Cerebellar cortex (tissue), 1 donor: ENCODE measurements at places on chromosomes 4 and X.

GRCh38 chrX:153968255-153968654 is 3.4 kb downstream of the HCFC1 start:
- DNase-seq = no peak

DNA sequence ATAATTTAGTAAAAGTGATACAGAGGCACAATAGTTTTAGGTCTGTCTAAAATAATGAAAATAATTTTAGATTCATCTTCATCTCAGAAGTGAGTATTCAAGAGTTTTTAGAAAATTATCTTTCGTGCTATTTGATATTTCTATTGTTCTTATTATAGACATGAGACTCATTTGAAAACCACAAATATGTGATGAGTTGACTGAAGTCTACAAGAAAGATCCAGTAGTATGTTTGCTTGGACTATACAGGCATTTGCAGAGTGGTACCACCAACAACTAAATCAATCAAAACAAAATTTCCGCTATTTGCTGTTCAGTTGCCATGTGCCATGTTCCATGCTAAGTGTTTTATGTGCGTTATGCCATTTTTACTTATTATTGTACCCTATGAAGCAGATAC is 1318.5 kb downstream of the STIM2 start:
- DNase-seq = no peak

- DNase-seq = no peak
Observed at GRCh38 chrX:9700555-9700954, 65.1 kb downstream of the GPR143 start.

DNA sequence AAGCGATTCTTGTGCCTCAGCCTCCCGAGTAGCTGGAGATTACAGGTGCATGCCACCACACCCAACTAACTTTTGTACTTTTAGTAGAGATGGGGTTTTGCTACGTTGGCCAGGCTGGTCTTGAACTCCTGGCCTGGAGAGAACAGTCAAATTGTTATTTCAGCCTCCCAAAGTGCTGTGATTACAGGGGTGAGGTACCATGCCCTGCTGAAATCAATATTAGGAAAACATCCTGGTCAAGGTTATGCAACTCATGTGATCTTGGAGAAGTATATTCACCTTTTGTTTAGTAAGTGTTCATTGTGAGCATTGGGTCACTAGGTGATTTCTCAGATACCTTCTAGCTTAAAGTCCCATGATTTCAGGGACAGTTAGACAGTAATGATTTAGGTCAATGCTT is 167.8 kb downstream of the AASDH start:
- DNase-seq = no peak

DNA sequence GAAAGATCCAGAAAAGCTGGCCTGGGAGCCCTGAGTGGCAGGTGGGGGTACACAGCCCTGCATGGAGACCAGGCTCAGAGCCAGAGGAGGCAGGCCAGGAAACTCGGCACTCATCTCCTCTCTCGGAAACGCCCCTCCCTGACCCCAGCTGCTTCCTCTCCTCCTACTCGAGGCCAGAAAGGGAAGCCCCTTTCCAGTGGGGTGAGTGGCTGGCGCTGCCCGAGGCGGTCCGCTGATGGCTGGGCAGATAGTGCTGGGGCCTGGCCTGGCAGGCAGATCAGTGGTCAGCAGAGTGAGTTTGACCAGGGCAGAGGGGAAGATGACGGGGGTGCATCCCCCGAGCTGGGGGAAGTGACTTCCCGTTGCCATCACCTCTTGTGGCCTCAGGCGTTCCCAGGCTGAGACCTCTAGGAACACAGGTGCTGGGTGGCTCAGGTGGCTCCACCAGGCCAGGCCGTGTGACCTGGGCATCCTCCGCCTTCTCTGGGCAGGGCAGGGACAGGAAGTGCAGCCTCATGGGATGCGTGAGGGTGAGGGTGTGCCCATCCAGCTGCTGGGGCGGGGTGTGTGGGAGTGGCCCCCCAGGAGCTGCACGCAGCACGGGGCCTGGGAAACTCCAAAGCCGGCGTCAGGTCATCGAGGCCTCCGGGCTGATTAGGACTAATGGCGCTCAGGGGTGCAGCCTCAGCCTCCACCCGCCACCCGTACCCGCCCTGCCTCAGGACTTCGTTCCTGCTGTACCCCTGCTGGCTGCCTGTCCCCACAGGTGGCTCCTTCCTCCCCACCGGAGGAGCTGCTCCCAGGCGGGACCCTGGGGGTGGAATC is 5.7 kb downstream of the SH3BP2 start:
- DNase-seq = no peak

- DNase-seq = no peak
Observed at GRCh38 chr4:99687120-99687519, 29.5 kb upstream of the C4orf54 start.

GRCh38 chr4:85919200-85919887 is 440.5 kb downstream of the MAPK10 start:
- no peak for DNase-seq

GRCh38 chrX:40938423-40938822 is 146.8 kb upstream of the USP9X start:
- no peak for DNase-seq

DNA sequence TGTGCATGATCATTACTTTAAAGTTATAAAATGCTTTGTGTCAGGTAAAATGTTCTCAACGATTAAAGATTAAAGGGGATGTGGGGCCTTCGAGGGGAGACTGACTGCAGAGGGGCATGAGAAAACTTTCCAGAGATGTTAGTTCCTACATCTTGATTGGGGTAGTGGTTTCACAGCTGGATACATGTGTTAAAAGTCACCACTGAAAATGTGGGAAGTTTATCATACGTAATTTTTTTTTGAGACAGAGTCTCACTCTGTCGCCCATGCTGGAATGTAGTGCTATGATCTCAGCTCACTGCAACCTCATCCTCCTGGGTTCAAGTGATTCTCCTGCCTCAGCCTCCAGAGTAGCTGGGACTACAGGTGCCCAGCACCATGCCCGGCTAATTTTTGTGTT is 79.5 kb downstream of the RBM47 start:
- DNase-seq = no peak

DNA sequence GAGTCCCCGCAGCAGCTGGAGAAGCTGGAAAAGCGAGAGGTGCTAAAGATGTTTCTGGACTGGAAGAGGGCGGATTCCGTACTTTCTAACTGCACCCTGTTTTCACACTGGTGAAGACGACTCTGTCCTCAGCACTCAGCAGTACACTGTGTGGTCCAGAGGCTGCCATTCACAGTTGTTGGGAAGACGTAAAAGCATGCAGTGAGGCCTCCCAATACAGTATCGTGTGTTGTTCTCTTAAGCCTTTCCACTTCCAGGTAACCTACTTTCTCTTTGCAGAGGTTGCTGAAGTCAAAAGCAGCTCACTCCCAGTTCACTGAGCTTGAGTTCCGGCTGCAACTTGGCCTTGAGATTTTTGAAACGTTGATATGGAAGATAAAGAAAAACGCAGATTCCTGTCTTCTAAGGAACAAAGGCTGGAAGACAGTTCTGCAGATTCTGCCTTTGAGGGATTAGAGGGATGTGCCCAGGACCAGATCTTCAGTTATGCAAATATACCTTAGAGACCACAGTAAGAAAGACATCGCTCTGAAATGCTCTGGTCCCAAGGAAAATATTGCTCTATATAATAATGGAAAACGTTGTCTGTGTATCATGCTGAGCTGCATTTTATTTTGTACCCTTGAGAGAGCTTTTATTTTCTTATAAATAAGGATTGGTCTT is 540.9 kb downstream of the TRIML1 start:
- DNase-seq = no peak

DNA sequence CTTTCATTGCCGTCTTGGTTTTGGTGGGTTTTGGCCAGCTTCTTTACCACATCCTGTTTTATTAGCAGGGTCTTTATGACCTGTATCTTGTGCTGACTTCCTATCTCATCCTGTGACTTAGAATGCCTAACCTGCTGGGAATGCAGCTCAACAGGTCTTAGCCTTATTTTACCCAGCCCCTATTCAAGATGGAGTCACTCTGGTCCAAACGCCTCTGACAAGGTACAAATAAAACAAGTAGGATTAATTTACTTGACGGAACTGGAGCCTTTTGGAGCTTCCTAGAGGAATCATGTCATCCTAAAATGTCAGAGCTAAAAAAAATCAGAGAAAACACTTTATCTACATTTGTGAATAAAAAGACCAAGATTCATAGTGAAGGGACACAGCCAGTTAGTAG is 66.2 kb upstream of the ATXN3L start:
- no peak for DNase-seq

GRCh38 chrX:126065901-126066660 is 100.0 kb downstream of the DCAF12L2 start:
- DNase-seq = no peak

- no peak for DNase-seq
Observed at GRCh38 chr4:1896658-1896991, 25.4 kb downstream of the NSD2 start.

DNA sequence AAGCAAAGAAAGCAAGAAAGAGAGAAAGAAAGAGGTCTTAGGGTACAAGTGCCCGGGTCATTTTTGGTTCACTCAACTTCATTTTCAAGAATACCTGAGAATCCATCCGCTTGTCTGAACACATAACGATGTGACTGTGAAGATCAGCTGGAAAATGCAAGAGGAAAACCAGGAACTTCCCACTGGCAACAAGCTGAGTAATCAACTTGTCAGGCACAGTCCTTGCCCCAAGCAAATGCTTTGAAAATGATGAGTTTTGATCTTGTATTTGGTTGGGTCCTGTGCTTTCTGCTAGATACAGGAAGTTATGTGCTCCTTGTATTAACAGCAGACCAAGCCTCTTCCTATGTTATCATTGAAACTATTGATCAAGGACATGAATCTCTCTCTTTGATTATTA is 239.1 kb downstream of the ASMT start:
- DNase-seq = no peak

GRCh38 chr4:85732124-85732523 is 257.2 kb downstream of the ARHGAP24 start:
- no peak for DNase-seq
